Hematopoietic multipotent progenitor cell treated with erythropoietin and hydrocortisone succinate and interleukin-3 and kit ligand, for 6 days (in vitro differentiated cells): ENCODE measurements at places on chromosomes 12 and 14.

DNA sequence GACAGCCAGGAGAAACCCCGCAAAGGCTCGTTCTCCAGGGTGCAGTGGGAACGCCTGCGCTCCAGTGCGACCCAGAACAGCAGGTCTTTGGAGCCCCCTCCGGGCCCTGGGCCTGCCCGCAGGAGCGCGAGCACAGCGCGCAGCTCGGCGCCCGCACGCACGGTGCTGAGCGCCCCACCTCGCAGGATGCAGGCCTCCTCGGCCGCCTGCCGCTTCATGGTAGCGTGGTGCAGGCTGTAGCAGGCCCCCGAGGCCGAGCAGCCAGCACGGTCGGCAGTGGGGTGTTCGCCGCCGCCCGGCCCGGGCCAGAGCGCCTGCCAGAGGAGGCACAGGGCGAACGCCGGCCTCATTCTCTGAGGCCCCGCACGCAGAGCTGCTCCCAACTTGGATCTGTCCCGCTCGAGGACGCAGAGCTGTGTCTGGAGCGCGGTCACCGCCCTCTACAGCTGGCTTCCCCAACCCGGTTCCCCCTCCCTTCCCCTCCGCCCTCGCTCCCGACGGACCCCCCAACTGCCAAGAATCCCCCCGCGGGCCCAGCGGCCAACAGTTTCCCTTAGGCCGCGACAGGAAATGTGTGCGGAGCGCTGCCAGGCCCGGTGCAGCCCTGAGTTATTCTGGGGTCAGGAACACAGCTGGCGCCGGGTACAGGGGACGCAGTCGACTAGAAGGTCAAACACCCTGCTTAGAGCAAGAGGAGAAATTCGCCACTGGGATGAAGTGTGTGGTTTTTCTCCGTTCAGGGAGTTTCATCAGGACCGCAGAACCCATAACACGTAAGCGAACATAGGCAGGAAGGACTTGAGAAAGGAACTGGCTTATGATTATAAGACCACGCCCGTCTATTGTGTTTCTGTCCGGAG lies at the start of gene CLEC14A:
CLEC14A (minus strand) TSS at position 421 of the 860 bp plus-strand sequence; CDS start at position 350, 71 bp downstream.
- DNase-seq = peak; percentile 2

- DNase-seq = peak; percentile 61
Observed at GRCh38 chr14:23321572-23322547, 603 bp downstream of the PABPN1 start.

DNA sequence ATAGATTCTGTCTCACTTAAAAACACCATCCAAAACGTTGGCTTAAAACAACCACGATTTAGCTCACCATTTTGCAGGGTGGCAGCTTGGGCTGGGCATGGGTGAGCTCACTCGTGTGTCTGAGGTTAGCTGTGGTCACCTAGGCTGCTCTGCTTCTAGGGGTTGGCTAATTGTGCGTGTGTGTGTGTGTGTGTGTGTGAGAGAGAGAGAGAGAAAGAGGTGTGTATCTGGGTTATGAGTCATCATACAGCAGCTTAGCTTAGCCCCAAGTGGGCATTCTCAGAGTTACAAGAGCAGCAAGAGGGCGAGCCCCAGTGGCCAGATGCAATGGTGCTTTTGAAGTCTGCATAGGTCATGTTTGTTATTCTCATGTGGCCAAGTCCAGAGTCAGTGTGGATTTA lies 6.0 kb downstream of the FBXW8 start:
- DNase-seq = peak; percentile 83

DNA sequence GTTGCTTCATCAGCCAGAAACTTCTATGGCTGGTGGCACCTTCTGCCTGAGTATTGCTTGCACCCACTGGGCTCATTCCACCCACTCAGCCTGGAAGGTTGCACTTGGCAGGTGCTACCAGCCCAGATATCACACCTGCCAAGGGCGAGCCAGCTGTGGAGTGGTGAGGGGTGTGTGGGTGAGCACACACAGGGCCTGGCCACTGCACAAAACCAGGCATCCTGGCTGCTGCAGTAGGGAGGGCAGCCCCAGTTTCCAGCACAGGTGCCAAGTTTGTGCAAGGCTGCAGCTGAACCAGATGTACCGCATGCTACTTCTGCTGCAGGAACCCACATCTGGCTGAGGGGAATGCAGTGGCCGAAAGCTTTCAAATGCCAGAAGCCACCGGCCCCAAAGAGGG lies 1147.8 kb downstream of the FSCB start:
- no peak for DNase-seq

DNA sequence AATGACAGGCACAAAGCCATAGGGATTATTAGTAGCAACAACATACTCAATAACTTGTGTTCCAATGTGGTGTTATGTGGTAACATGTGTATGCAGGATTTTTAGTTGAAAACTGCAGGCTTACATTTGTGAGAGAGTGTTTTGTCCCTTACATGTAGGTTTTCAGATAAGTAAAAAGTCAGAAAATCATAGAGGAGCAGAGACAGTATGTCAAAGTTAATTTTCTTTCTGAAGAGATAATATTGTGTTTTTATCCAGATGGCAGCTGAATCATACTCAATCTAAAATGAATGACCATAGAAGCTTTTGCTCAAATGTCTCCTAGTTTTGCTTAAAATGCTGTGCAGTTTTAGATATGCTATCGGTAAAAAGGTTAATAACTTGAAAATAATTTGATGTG lies 277.0 kb downstream of the TRHDE start:
- no peak for DNase-seq

GRCh38 chr14:36134038-36134437 lies 42.5 kb downstream of the PTCSC3 start:
- DNase-seq = no peak

GRCh38 chr14:95184413-95184790 lies 27.1 kb upstream of the DICER1 start:
- no peak for DNase-seq

DNA sequence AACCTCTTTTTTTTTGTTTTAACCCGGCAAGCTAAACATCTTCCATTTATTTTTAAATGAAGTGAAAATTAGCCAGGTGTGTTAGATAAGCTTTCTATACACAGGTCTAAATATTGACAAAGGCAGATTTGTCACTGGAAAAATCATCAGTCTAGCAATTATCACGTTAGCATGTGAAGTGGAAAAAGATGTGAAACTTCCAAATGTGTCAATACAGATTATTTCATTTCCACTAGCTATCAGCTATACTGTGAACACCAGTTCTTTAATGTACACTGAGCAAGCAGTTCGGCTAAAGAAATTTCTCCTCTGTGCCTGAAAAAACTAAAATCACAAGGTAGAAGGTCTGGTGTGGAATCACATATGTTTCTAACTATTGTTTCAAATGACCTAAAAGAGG lies 96.6 kb upstream of the G2E3 start:
- DNase-seq = no peak

DNA sequence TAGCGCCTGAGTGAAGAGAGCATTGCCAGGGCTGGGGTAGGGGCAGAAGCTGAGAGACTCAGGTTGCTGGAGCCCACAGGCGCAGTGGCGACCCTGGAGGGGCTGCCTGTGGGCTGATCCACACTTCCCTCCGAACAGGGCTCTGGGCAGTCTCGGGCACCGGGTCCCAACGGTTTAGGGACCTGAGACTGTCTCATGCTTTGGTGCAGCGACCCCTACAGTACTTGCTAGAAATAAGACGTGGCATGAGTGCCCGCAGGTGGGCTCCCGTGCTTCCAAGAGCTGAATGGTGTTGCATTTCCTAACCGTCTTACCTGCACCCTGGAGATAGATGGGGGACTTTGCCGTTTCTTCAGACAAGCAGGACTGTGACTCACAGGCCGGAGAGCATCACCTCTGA lies 57.4 kb downstream of the AACS start:
- DNase-seq = no peak

DNA sequence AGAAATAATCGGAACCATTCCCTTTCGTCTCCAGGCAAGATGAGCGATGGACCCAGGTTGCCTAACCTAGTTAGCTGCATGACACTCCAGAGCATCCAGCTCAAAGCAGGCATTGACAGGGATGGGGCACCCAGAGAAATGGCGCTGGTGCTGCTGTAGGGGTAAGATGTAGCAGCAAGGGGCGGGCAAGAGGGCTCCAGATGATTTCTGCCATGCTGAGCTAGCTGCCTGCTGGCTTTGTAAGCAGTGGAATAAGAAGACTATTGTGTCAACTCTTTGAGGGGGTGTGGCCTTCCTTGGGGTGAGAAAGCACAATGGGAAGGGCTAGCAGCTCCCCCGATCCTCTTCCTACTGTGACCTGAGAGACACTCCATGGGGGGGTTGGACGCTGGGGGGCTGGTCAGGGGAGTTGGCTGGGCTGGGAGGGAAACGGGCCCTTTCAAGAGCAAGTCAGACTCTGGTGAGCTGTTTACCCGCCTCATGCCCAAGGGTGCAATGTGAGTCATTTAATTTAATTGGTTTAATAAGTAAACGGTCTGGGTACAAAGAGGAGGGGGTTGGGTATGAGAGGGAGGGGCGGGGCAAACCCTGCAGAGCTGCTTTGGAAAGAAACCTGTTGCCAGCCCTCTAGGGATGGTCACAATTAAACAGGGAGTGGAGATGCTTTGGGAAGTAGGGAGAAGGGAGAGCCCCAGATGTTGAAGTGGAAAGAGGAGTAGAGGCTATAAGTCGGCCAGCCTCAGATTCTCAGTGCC lies 50.5 kb downstream of the B4GALNT3 start:
- DNase-seq = no peak
